Right lobe of liver (tissue), 6 donors: ENCODE measurements at places on chromosomes 12 and 14. TPM values are rescaled to one million over a fixed set of nuclear protein-coding genes. Genes with fewer than 3 reads are reported as not detected.

- no peak overlapping the region for H3K4me3 ChIP-seq
- no peaks in the 10 kb centered on the region for H3K27me3 ChIP-seq
- DNase-seq = no peak
- H3K4me1 ChIP-seq = no peaks in the 10 kb centered on the region
- H3K36me3 ChIP-seq = no peaks in the 10 kb centered on the region
- H3K27ac ChIP-seq = no peak overlapping the region
Measured at GRCh38 chr12:24393071-24393470, 443.6 kb upstream of the SOX5 start.

DNA sequence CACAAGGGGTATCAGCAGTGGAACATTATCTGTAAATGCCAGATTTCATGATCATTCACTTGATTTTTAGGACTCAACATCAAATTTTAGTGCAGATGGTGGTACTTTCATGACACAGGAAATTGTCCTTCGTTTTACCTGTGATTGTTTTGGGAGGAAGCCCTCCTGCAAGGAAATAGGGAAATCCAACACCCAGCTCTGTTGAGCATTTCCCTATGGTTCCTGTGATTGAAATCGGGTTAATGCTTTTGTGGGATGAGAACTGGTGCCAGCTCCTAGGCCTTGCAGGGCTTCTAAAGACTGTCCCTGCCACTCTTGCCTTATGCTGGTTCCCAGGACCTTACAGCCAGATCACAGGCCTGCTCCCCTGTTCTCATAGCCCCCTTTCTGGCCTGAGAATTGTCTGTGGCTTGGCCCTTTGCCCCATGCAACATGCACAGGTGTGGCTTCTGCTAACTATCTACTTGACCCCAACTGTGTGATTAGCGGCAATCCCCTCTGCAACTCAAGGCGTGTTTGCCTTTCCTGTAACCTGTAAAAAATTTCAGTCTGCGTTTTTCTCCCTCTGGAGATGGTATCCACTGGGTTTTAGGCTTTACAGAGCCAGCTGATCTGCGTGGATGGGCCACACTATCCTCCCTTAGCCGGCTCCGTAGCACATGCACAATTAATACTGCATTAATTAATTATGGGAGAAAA lies 112.5 kb downstream of the ETV6 start:
- H3K36me3 ChIP-seq = no peaks in the 10 kb centered on the region
- no peak overlapping the region for H3K27ac ChIP-seq
- H3K4me3 ChIP-seq = no peak overlapping the region

GRCh38 chr14:58216544-58216943 lies 16.6 kb downstream of the ACTR10 start:
- H3K36me3 ChIP-seq = no peaks in the 10 kb centered on the region
- no peaks in the 10 kb centered on the region for H3K27me3 ChIP-seq
- no peaks in the 10 kb centered on the region for H3K4me1 ChIP-seq
- no peak overlapping the region for H3K27ac ChIP-seq

DNA sequence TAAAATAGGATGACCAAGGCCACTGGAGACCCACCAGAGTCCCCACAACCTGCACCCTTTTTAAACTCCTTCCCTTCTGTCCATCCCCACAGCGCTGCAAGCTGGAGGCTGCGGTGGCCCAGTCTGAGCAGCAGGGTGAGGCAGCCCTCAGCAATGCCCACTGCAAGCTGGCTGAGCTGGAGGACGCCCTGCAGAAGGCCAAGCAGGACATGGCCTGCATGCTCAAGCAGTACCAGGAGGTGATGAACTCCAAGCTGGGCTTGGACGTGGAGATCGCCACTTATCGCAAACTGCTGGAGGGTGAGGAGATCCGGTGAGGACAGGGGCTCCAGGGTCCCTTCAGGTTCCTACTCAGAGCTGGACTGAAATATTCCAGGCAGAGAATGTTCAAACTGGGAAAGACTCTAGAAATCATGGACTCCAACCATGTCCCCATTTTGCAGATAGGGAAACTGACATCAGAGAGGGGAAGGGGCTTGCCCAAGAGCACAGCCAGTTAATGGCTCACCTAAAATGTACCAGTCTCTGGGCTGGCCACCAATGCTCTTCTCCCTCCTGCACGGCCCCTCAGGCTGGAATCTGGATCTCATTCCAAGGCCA lies 17.2 kb downstream of the KRT85 start:
- DNase-seq = no peak
- H3K4me1 ChIP-seq = no peaks in the 10 kb centered on the region
- no peaks in the 10 kb centered on the region for H3K27me3 ChIP-seq
- H3K36me3 ChIP-seq = no peaks in the 10 kb centered on the region

SAV1 gene
- 8.6 TPM for total RNA-seq

DIO2 gene
- 0.02 TPM for total RNA-seq

DNA sequence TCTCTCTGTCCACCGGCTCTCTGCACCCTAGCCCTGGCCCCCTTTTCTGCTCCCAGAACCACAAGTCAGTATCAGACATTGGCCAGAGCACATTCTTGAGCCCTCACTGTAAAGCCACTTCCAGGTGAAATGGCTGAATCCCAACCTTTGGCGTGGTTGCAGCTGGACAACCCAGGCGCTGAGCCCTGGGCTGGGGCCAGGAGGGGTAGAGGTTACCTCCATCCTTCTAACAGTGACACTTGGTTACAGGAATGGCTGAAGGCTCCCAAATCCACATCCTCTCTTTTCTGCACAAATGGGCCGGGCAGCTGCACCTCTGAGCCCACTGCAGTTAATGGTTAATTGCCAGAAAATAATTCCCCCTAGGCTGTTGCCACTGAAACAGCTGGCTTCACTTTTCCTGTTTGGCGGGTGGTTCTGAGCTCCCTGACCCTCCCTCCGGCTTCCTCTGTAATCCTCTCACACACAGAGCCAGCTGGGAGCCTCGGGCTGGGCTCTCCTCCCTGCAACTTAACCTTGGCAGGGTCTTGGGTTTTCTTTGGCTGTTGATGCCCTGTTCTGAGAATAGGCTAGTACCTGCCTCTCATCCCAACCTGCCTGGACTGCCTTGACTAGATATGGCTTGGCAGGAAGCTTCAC lies 44.1 kb downstream of the TSPAN11 start:
- no peak overlapping the region for H3K27ac ChIP-seq
- H3K4me1 ChIP-seq = no peaks in the 10 kb centered on the region
- no peak overlapping the region for H3K4me3 ChIP-seq
- no peak for DNase-seq

- no peaks in the 10 kb centered on the region for H3K27me3 ChIP-seq
- H3K27ac ChIP-seq = no peak overlapping the region
- no peak overlapping the region for H3K4me3 ChIP-seq
Measured at GRCh38 chr12:80261403-80261802, 162.1 kb downstream of the OTOGL start.

PPP2R5E gene
- 34.8 TPM for total RNA-seq

GRCh38 chr12:21678959-21679358 lies 21.3 kb upstream of the LDHB start:
- no peak for DNase-seq
- no peak overlapping the region for H3K4me3 ChIP-seq
- no peaks in the 10 kb centered on the region for H3K36me3 ChIP-seq
- H3K4me1 ChIP-seq = no peaks in the 10 kb centered on the region
- H3K27me3 ChIP-seq = no peaks in the 10 kb centered on the region

OR6S1 gene
- not detected for total RNA-seq

- H3K4me1 ChIP-seq = no peaks in the 10 kb centered on the region
- H3K27me3 ChIP-seq = no peaks in the 10 kb centered on the region
- no peak overlapping the region for H3K4me3 ChIP-seq
- no peak for DNase-seq
Measured at GRCh38 chr14:104388011-104388521, 191.5 kb upstream of the C14orf180 start.

GRCh38 chr12:40819436-40820108 lies 127.3 kb downstream of the CNTN1 start:
- no peaks in the 10 kb centered on the region for H3K4me1 ChIP-seq
- no peak overlapping the region for H3K27ac ChIP-seq
- H3K4me3 ChIP-seq = no peak overlapping the region
- DNase-seq = no peak
- no peaks in the 10 kb centered on the region for H3K36me3 ChIP-seq
- no peaks in the 10 kb centered on the region for H3K27me3 ChIP-seq

GRCh38 chr12:13371367-13371766 lies 174.8 kb downstream of the EMP1 start:
- no peak overlapping the region for H3K27ac ChIP-seq
- DNase-seq = no peak
- no peaks in the 10 kb centered on the region for H3K36me3 ChIP-seq

GRCh38 chr14:37197421-37198272 lies at the start of gene MIPOL1:
MIPOL1 (plus strand) TSS chr14:37197937; CDS start chr14:37247889, 49,952 bp downstream.
- H3K36me3 ChIP-seq = no peaks in the 10 kb centered on the region
- H3K27me3 ChIP-seq = no peaks in the 10 kb centered on the region
- peak within 1 kb of the TSS; percentile 63 for H3K4me3 ChIP-seq
- peak within 1 kb of the TSS; percentile 65 for H3K27ac ChIP-seq
- H3K4me1 ChIP-seq = peaks cover 4% of the 10 kb centered on the region

- no peaks in the 10 kb centered on the region for H3K4me1 ChIP-seq
- no peak for DNase-seq
- H3K4me3 ChIP-seq = no peak overlapping the region
- H3K36me3 ChIP-seq = no peaks in the 10 kb centered on the region
- no peaks in the 10 kb centered on the region for H3K27me3 ChIP-seq
- H3K27ac ChIP-seq = no peak overlapping the region
Measured at GRCh38 chr12:2627835-2628191, 167.0 kb upstream of the FKBP4 start.

GARIN6 gene
- total RNA-seq = not detected

- no peak overlapping the region for H3K27ac ChIP-seq
- H3K4me3 ChIP-seq = no peak overlapping the region
- no peaks in the 10 kb centered on the region for H3K4me1 ChIP-seq
- no peaks in the 10 kb centered on the region for H3K36me3 ChIP-seq
Measured at GRCh38 chr14:99225436-99226203, 46.4 kb downstream of the BCL11B start.

DNA sequence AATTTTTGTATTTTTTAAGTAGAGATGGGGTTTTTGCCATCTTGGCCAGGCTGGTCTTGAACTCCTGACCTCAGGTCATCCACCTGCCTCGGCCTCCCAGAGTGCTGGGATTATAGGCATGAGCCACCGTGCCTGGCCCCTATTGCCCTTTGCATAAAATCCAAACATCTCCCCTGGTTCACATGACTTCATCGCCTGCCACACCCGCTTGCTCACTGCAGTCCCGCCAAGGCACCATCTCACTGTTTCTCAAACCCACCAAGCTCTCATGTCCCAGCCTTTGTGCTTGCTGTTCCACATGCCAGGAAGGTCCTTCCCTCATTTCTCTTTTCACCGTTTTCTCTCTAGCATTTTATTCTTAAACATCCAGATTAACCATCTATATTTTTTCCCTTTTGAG lies 9.7 kb downstream of the RHOF start:
- no peaks in the 10 kb centered on the region for H3K27me3 ChIP-seq
- H3K36me3 ChIP-seq = no peaks in the 10 kb centered on the region
- H3K4me1 ChIP-seq = peaks cover 7% of the 10 kb centered on the region

TTC6 gene
- total RNA-seq = 10.4 TPM

GRCh38 chr14:102473559-102473958 lies 36.0 kb downstream of the ANKRD9 start:
- H3K4me1 ChIP-seq = no peaks in the 10 kb centered on the region
- H3K36me3 ChIP-seq = no peaks in the 10 kb centered on the region
- H3K27me3 ChIP-seq = no peaks in the 10 kb centered on the region
- H3K27ac ChIP-seq = no peak overlapping the region
- no peak overlapping the region for H3K4me3 ChIP-seq
- no peak for DNase-seq

DNA sequence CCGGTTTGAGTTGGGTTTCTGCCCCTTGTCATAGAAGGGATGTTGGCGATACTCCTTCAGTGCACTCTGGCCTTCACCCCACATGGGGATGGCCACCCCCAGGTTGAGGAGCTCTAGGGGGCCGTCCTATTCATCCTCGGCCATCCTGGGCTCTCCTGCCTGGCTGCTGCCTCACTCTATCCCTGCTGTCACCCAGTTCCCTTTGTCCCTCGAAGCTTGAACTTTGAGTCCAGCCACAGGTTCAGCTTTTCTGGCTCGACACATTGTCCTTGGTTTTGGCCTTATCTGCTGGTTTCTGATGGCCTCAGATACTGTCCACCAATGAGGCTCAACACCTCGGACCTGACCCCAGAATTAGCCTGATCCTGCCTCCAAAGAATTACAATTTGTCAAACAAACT lies 58.6 kb downstream of the C14orf132 start:
- no peaks in the 10 kb centered on the region for H3K27me3 ChIP-seq
- no peaks in the 10 kb centered on the region for H3K36me3 ChIP-seq
- peak overlapping the region; percentile 23 for H3K4me3 ChIP-seq
- peaks cover 6% of the 10 kb centered on the region for H3K4me1 ChIP-seq
- peak overlapping the region; percentile 89 for H3K27ac ChIP-seq

GRCh38 chr14:29847056-29847380 lies 80.6 kb downstream of the PRKD1 start:
- H3K4me3 ChIP-seq = no peak overlapping the region
- no peaks in the 10 kb centered on the region for H3K36me3 ChIP-seq
- DNase-seq = no peak
- H3K27ac ChIP-seq = no peak overlapping the region
- no peaks in the 10 kb centered on the region for H3K4me1 ChIP-seq

DNA sequence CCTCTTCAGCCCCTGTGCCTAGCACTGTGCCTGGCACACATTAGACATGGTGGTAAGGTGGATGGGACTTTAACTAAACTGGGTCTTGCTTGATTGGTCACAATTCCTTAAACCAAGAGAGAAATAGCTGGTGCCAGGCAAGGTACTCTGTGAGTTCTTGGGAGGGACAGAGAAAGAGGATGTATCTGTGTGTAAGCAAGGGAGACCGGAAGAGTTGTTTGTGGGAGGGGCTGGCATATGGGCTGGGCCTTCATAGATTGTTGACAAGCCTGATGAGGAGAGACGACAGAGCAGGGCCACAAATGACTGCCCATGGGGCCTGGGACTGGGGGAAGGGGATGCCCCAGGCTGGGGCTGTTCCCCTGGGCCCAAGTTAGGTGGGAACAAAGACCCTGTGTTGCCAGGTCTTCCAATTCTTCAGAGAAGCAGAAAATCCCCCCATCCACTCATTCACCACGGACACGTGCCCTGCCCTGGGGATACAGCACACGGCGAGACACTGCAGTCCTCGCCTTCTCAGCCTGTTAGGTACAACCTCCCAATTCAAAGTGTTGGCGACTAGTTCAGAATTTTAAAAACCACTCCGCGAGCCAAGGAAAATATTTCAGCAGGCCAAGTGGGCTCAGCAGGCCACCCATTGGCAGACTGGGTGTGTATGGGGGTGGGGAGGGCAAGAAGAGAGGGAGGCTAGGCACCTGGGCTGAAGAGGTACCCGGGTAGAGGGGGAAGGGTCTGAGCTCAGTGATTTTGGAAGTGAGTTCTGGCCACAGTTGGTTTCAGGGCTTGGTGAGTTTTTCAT lies 11.4 kb upstream of the CYP46A1 start:
- no peaks in the 10 kb centered on the region for H3K4me1 ChIP-seq
- H3K36me3 ChIP-seq = no peaks in the 10 kb centered on the region

DNA sequence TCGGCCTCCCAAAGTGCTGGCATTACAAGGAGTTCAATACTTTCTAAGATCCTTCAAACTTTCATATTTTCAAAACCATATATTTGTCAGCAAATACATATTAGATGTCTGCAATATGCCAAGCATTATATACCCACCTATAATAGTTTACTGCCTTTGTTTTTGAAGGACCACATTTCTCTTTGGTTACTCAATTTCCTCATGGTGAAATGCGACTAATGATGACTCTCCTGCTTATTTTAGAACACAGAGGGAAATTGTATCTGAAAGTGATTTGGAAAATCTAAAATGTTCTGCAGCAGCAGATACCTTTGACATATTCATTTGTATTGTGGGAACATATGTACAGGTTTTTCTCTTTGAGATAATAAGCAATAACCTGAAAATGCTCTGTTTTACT lies 2.7 kb upstream of the CNTN1 start:
- H3K27me3 ChIP-seq = peaks cover 12% of the 10 kb centered on the region
- H3K36me3 ChIP-seq = no peaks in the 10 kb centered on the region
- H3K27ac ChIP-seq = no peak overlapping the region
- H3K4me1 ChIP-seq = no peaks in the 10 kb centered on the region

- no peaks in the 10 kb centered on the region for H3K27me3 ChIP-seq
- H3K27ac ChIP-seq = no peak overlapping the region
- no peaks in the 10 kb centered on the region for H3K36me3 ChIP-seq
- peak overlapping the region; percentile 75 for H3K4me3 ChIP-seq
- DNase-seq = no peak
- H3K4me1 ChIP-seq = no peaks in the 10 kb centered on the region
Measured at GRCh38 chr12:103839609-103840461, 1.2 kb downstream of the NT5DC3 start.
